ENCODE measurements at places on chromosomes 1 and 21.

- peak; percentile 32 for DNase-seq
Observed at GRCh38 chr1:202283379-202283844, 58.3 kb downstream of the UBE2T start.

DNA sequence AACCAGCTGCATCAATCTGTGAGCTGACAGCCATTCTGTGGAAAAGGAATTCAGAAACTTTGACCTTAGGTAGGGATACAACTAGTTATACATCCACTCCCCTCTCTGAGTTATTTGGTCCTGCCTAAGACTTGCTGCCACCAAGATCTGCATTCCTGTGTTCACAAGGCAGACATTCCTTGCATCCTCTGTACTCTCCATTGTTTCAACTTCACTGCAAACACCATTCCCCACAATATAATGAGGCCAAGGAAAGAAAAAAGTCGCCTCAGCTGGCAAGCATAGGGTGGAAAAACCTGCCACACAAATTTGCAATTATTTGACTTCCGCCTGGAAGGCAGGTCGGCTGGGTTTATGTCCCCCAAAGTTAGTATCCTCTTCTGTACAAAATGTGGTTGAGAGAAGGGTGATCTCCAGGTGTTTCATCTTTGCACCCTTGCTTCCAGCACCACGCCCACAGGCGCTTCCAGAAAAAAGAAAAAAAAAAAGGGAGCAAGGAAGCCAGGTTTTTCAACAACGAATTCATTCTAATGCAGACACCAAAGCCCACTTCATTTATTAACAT is 676 bp upstream of the CTTNBP2NL start:
- DNase-seq = no peak

GRCh38 chr1:224817382-224817781 is 112.1 kb upstream of the DNAH14 start:
- no peak for DNase-seq

- DNase-seq = no peak
Observed at GRCh38 chr1:214970016-214970415, 112.5 kb upstream of the KCNK2 start.

DNA sequence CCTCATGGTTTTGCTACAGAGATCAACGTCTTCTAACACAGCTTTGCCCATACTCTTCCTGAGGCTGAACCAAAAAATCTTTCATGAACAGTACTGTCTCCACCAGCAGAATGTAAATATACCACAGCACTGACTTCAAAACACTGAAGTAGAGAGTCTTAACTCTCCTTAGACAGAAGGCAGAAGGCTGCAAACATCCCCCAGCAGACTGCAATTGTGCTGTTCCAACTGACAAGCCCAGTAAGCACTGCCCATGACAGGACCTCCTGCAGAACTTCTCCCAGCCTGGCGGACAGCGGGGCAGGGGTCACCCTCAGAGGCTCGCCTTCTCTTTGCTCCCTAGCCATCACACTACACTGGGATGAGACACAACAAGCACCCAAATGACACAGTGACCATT is 218.7 kb downstream of the RERE start:
- no peak for DNase-seq

Measured in activated T-cell treated with anti-CD3 and anti-CD28 coated beads, Interleukin-2, amount 50 U/mL, for 24 hours (primary cell).